ENCODE measurements at places on chromosomes 16 and 17. TPM values are rescaled to one million over a fixed set of nuclear protein-coding genes. Genes with fewer than 3 reads are reported as not detected.

Gene RNF43
- 0.49 TPM for total RNA-seq

Gene SLC6A2
- not detected for total RNA-seq

- DNase-seq: no peak
Measured at GRCh38 chr16:68909099-68909733, 65.9 kb downstream of the TANGO6 start.

DNA sequence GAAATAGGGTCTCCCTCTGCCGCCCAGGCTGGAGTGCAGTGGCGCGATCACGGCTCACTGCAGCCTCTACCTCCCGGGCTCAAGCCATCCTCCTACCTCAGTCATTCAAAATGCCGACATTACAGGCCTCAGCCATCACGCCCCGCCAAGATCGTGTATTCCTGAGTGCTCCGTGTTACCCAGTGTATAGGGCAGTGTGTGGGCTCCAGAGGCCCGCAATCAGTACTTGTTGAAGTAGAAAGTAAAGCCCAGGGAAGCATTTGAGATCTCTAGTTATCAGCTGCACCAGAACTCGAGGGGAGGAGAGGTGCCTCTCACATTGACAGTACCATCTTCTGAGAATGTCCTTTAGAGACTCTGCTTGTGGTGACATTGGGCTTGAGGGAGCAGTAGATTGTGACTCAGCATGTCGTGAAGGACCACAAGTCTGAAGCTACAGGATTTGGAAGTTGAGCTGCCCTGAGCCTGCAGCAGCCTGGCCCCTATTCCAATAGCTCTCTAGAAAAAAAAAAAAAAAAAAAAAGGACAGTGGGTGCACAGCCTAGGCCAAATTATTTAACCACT is 1.1 kb upstream of the PRPSAP1 start:
- DNase-seq: no peak

DNA sequence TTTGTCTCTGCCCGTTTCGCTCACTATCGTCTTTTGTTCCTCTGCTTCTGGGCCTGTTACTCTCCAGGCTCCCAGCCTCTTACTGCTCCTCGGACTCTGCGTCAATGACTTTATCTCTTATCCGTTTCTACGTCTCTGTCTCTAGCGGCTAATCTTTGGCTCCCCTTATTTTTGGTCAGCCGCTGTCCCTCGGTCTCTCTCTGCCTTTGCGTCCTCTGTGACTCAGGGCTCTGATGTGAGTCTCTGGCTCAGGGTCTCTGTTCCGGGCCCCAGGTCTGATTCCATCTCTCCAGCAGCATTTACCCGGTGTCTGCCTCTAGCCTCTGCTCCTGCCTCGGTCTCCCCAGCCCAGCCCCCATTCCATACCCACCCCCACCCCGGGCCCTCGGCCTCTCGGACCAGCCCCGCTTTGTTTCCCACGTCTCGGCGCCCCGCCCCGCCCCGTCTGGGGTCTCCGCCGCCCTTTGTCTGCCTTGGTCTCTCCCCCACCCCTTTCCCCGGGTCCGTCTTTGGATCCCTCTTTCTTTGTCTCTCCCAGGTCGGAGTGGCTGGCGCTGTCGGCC is 547 bp upstream of the ZNF48 start:
- DNase-seq: peak; percentile 64
